ENCODE measurements at places on chromosomes 2 and 18.

DNA sequence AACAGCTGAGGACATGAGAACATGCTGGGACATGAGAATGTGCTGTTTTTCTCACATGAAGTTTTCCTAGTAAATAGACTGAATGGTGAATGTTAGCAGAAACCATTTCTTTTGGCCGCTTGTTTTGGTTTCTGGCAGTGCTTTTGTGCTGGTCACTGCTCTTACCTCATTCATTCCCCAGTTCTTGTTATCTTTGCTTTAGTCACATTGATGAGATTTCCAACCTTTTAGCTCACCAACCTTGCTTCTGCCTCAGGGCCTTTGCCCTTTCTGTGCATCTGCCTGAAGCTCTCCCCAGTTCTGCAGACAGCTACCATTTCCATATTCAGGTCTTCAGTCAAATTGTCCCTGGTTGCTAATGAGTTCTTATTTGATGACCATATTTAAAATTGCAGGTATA is 91.6 kb downstream of the PTPRM start:
- DNase-seq: no peak

DNA sequence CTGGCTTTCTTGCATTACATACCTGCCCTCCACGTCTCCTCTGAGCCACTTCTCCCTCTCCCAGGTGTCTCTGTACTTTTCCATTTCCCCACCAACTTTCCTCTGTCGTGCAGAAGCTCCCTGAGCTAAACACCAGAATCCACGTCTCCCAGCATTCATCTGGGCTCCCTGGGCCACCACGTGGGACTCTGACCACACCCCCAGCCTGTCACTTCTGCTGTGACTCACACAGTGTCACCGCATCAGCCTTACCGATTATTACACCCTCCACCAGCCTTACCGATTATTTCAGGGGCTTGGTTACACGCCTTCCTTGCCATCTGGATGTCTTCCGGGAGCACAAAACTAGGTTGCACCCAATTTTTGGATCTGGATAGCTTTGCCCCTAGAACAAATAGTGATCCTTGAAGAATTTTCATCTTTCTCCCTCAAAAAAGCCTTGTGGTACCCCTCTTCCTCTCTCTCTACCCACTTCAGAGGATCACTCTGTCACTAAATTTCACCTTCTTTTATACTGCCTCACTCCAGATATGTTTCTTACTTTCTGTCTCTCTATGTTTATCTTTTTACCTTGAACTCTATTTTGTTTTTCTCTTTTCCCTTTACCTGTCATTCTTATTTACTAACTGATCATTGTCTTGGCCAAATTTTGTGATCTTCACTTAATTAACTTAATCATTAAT is 136.9 kb upstream of the CAB39 start:
- peak; percentile 55 for DNase-seq

- DNase-seq: no peak
Observed at GRCh38 chr18:71405169-71405809, 1116.4 kb downstream of the SOCS6 start.

- no peak for DNase-seq
Observed at GRCh38 chr2:55153584-55154299, 78.4 kb downstream of the CLHC1 start.

GRCh38 chr2:164920430-164920829 is 34.9 kb downstream of the SLC38A11 start:
- no peak for DNase-seq
